ENCODE measurements at places on chromosomes 1 and 21.

- no peak for DNase-seq
Measured at GRCh38 chr1:14017531-14017961, 317.6 kb downstream of the PRDM2 start.

- DNase-seq, result no peak
Measured at GRCh38 chr21:10641107-10641506, 119.7 kb downstream of the TPTE start.

DNA sequence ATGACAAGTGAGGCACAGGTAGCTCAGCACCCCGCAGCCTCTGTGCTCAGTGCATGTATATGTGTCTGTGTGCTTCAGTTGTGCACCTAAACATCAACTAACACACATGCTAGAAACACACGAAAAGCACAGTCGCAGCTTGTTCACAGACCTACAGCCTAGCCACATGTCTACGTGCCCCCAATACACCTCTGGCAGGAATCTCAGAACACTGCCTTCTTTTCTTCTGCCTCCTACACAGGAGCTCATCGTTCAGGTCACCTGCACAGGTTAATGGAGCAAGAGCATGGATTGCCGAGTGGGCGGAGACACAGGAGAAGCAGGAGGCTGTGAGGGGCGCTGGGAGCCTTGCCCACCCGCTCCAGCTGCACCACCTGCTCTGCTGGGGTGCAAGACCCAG lies 31.7 kb downstream of the CTNNBIP1 start:
- DNase-seq, result no peak

- DNase-seq, result no peak
Measured at GRCh38 chr1:43688594-43689000, 18.7 kb upstream of the ST3GAL3 start.

DNA sequence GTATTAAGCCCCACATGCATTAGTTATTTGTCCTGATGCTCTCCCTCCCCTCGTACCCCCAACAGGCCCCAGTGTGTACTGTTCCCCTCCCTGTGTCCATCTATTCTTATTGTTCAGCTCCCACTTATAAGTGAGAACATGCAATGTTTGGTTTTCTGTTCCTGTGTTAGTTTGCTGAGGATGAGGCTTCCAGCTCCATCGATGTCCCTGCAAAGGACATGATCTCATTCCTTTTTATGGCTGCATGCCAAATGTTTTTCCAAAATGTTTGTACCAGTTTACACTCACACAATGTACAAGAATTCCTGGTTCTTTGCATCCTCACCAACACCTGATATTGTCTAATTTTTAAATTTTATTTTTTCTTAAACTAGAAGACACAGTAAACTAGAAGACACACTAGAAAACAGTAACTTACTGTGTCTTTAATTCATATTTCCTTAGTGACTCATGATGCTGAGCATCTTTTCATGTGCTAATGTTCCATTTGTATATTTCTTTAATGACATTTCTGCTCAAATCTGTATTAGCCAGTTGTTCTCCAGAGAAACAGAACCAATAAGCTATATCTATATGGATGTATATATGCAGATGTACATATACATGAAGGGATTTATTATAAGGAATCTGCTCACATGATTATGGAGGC lies 19.4 kb upstream of the USP1 start:
- no peak for DNase-seq

DNA sequence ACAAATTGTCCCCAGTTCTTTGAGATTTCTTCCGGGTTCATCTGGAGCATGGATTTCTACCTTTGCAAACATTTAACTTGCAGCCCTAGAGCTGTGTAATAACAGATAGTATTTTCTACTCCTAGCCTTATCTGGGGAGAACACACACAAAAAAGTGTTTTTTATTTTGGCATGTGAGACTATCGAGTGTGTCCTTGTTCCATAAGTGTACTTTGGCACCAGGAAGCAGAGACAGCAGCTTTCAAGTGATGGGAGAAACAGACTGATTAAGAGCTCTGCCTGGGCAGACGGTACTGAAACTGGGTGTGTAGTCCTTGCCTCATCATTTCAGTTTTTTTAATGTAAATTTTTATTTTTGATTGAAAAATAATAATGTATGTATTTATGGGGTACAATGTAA lies 297.4 kb downstream of the ST6GALNAC3 start:
- DNase-seq, result no peak

DNA sequence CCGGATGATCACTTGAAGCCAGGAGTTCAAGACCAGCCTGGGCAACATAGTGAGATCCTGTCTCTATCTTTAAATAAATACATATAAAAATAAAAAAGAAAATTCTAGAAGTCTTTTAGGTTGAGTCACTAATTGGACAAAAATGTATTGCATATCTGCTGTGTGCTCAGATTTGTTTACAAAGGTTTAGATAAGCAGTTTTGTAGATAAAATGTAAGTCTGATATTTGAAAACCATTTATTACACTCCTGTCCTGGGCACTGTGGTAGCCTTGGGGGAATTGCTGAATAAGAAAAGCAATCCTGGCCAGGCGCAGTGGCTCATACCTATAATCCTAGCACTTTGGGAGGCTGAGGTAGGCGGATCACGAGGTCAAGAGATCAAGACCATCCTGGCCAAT lies 11.6 kb downstream of the GMEB1 start:
- no peak for DNase-seq

DNA sequence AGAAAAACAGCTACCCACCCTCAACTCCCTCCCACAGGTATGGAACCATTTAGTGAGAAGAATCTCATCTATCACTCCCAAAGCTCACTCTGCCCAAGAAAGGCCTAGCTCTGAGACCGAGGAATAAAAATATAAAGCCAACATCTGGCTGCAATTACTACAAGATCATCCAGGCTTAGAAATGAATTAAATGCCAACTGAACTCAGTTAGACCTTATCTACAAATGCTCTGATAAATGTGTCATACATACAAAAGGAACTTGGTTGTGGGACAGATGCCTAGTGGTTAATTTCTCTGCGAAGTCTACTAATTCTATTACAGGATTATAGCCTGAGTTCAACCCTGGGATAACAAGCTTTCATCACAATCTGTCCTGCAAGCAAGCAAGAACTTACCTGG lies 6.7 kb downstream of the ADIPOR1 start:
- no peak for DNase-seq

GRCh38 chr1:70666381-70667140 lies 255.5 kb downstream of the CTH start:
- DNase-seq, result no peak

GRCh38 chr1:164902491-164902890 lies 343.5 kb downstream of the PBX1 start:
- no peak for DNase-seq

DNA sequence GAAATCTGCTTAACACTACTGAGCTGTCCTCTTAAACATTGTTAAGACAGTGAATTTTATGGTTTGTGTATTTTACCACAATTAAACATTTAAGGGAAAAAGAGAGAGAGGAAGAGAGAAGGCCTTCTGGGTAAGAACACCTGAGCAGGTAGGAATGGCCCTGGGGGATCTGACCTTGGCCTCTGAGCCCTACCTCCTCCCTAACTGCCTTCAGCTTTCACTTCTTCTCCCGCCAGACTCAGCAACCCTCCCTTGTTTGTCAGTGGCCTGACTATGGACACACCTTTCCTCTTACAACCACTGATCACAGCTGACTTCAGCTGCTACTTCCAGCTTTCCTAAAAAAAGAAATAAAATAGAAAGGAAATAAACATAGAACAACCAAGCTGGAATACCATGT lies 13.5 kb upstream of the IGSF21 start:
- no peak for DNase-seq

GRCh38 chr1:198056255-198056654 lies 100.5 kb upstream of the NEK7 start:
- no peak for DNase-seq

- DNase-seq, result no peak
Measured at GRCh38 chr1:234458352-234459017, 20.5 kb downstream of the TARBP1 start.

- no peak for DNase-seq
Measured at GRCh38 chr21:41668051-41668541, 98.8 kb downstream of the RIPK4 start.

DNA sequence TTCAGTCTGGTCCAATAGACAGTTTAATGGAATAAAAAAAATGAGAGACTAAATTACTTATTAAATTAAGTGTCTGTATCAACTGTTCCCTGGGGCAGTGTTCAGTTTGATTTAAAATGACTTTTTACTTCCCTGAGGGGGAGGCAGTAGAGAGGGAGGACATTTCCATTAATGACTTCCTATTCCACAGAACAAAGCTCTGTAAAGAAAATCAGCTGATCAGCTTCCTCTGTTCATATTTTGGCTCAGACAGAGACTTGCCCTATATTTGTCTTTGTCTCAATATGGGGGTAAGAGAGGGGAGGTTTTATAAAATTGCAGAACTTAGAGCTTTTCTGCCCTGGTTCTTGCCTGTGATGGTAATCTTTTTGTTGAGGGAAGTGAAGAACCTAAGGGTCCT lies 8.4 kb downstream of the CFAP126 start:
- DNase-seq, result no peak
